ENCODE measurements at places on chromosomes 11 and 22. TPM values are rescaled to one million over a fixed set of nuclear protein-coding genes. Genes with fewer than 3 reads are reported as not detected.

BBOX1 gene
- 0.62 TPM for total RNA-seq

POU2AF3 gene
- total RNA-seq: 0.27 TPM

TEX54 gene
- 1.7 TPM for total RNA-seq

SPON1 gene
- total RNA-seq: 8.6 TPM

CTTN gene
- total RNA-seq: 147 TPM

KCNJ11 gene
- total RNA-seq: 3.6 TPM

CASP1 gene
- total RNA-seq: 127 TPM

GLB1L2 gene
- 5.6 TPM for total RNA-seq

NCR3LG1 gene
- total RNA-seq: 10.7 TPM

CDKN1C gene
- 5.0 TPM for total RNA-seq

PRRG4 gene
- total RNA-seq: 0.28 TPM

NAV2 gene
- 0.54 TPM for total RNA-seq

C11orf86 gene
- 0.62 TPM for total RNA-seq

KIRREL3 gene
- 4.1 TPM for total RNA-seq

SPDYC gene
- total RNA-seq: not detected

MS4A7 gene
- not detected for total RNA-seq

FBLN1 gene
- total RNA-seq: 19.4 TPM

SCN2B gene
- 0.19 TPM for total RNA-seq

VSTM5 gene
- total RNA-seq: 6.4 TPM

OR56A1 gene
- total RNA-seq: under 0.01 TPM

OR2AT4 gene
- 1.7 TPM for total RNA-seq
